ENCODE measurements at places on chromosomes 13 and 19. TPM values are rescaled to one million over a fixed set of nuclear protein-coding genes. Genes with fewer than 3 reads are reported as not detected.

NANOS2 gene
- total RNA-seq, result not detected

ADAMTS10 gene
- 34.5 TPM for total RNA-seq

CYP4F8 gene
- under 0.01 TPM for total RNA-seq

- no peak for DNase-seq
Observed at GRCh38 chr13:38301236-38301635, 48.4 kb upstream of the UFM1 start.

DNA sequence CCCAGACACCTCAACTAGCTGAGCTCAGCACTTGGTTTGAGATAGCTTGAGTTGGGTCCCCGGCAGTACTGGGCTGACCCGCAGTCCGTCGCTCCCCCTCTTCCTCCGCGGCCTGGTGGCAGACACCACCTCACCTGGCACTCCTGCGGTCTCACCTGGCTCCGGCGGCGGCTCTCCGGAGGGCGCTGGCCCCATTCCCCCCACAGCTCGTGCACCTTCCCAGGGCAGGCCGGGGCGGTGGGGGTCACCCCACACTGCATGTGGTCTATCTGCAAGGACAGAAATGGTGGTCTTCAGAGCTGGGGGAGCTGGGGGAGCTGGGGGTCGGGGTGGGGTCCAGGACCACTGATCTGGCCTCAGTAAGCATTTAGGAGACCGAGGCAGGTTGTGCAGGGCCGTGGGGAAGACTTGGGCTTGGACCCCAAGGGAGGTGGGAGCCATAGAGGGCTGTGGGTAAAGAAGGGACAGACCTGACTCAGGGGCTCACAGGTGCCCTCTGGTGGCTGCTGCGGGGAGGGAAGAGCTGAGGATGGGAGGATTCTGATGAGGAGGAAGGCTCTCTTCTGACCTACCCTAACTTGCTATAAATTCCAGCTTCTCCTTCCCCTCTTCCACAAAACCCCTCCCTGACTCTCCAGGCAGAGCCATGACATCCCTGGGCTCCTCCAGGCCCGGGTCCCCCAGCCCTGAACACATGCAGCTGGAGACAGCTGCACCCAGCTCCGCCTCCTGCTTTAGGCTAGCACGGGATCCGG lies 6.7 kb upstream of the PLIN4 start:
- DNase-seq, result peak; percentile 63

- no peak for DNase-seq
Observed at GRCh38 chr19:37933937-37934358, 26.9 kb downstream of the SIPA1L3 start.

All from hematopoietic multipotent progenitor cell (in vitro differentiated cells).